ENCODE measurements at places on chromosomes 12 and 14. TPM values are rescaled to one million over a fixed set of nuclear protein-coding genes. Genes with fewer than 3 reads are reported as not detected.

Gene LPCAT3
- 18.8 TPM for total RNA-seq

DNA sequence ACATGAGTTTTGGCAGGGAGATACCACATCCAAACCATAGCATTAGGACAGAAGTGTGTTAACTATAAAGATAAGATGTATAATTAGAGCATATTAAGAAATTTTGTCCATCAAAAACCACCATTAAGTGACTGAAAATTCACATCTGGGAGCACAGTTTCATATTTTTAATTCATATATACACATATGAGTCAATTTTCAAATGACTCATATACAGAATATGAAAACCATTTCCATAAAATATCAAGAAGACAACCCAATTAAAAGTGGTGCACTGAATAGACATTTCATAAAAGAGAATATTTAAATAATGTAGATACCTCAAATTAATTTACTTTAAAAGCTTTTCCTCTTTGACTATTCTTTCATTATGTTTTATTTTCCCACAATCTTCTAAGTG is 25.3 kb downstream of the MUCL1 start:
- H3K27ac ChIP-seq, result no peak overlapping the region
- no peak overlapping the region for H3K4me3 ChIP-seq
- no peak for DNase-seq
- no peaks in the 10 kb centered on the region for H3K4me1 ChIP-seq
- H3K27me3 ChIP-seq, result no peaks in the 10 kb centered on the region

Gene KERA
- not detected for total RNA-seq

Gene TBX5
- 26.5 TPM for total RNA-seq

DNA sequence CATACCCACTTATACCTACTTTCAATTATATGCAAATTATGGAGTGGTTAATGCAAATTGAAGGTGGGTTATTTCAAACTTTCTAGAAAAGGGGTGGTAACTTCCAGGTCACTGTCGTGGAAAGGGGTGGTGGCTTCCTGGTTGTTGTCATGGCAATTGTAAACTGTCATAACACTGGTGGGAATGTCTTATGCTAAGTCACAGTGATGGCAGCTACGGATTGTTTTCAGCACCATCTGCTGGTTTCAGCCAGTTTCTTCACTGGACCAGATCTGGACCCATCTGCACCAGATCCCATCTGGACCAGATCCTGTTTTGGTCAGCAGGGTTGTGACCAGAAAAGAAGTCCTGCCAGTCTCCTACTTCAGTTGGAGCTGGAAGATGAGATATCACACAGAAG is 1469.3 kb downstream of the AACS start:
- H3K4me1 ChIP-seq, result no peaks in the 10 kb centered on the region
- no peak overlapping the region for H3K4me3 ChIP-seq
- H3K27me3 ChIP-seq, result no peaks in the 10 kb centered on the region

DNA sequence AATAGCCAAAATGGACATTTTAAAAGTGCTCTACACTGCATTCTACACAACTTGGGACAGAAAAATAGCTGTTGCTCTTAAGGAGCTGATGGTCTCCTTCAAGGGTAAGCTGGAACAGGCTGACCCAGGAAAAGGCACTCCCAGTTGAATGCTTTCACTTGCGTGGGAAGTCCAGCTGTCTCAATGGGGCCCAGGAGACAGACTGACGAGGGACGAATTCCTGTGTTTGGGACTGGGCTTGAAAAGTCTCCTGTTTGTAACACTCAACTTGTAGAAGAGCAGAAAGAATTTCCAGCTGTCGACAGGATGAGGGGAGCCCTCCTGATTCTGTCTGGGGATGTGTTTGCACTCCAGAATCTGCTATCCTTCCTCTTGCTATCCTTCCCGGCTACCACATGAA is 180.8 kb downstream of the ZFP36L1 start:
- peaks cover 24% of the 10 kb centered on the region for H3K36me3 ChIP-seq
- H3K27me3 ChIP-seq, result no peaks in the 10 kb centered on the region
- H3K4me1 ChIP-seq, result 0 out of 2 replicates have a peak, but pooled peaks cover 7% of the 10 kb centered on the region
- H3K4me3 ChIP-seq, result no peak overlapping the region

- no peaks in the 10 kb centered on the region for H3K36me3 ChIP-seq
- peaks cover 21% of the 10 kb centered on the region for H3K4me1 ChIP-seq
- peaks cover 6% of the 10 kb centered on the region for H3K27me3 ChIP-seq
These were observed 39.6 kb downstream of the CHST11 start for GRCh38 chr12:104496336-104496735.

Gene STXBP6
- 17.2 TPM for total RNA-seq
